ENCODE measurements at places on chromosomes 13 and 19.

DNA sequence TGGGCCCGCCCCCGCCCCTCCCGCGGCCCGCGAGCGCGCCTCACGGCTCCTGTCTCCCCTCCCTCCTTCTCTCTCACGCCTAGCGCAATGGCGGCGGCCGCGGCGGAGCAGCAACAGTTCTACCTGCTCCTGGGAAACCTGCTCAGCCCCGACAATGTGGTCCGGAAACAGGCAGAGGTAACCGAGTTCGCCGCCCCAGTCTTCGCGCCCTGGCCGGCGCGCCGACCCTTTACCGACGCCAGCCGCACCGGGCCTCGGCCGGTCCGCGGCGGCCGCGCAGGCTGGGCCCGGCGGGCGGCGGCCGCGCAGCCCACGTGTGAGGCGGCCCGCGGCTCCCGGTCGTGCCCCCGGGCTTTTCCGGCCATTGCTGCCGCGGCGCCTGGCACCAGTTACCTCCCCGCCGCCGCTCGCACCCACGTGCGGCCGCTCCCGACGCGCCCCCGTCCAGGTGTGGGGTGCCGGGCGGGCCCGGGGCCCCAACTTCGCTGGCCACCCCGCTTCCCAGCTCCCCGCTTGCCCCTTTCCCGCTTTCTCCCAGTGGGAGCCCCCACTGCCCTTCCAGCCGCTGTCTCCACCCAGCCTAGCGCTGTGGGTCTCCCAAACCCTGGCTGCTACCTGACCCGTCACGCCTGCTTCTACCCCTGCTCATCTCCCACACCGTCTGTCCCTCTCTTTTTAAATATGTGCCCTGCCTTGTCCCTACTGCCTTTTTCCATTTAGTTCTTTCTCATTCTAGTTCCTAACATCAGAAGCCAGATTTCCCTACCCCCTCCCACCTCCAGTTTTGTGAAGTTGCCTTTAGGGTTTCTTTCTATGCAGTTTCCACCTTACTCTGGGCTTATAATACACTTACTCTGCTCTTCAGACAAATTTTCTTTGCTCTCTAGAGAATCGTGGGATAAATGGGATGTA, 23.4 kb downstream of the IPO5 start:
- no peak for DNase-seq

DNA sequence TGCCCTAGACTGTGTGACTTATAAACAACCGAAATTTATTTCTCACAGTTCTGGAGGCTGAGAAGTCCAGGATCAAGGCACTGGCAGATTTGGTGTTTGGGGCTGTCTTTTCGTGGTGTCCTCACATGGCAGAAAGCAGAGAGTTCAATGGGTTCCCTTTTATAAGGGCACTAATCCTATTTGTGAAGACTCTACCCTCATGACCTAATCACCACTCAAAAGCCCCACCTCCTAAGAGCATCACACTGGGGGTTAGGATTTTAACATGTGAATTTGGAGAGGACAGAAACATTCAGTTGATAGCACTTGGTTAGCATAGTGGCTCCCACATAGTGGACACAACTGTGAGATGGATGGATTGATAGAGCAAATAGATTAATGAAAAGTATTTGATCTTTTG, 21.5 kb upstream of the GPR18 start:
- DNase-seq: no peak

- no peak for DNase-seq
Measured at GRCh38 chr13:43963726-43964125, 84.0 kb downstream of the LACC1 start.

DNA sequence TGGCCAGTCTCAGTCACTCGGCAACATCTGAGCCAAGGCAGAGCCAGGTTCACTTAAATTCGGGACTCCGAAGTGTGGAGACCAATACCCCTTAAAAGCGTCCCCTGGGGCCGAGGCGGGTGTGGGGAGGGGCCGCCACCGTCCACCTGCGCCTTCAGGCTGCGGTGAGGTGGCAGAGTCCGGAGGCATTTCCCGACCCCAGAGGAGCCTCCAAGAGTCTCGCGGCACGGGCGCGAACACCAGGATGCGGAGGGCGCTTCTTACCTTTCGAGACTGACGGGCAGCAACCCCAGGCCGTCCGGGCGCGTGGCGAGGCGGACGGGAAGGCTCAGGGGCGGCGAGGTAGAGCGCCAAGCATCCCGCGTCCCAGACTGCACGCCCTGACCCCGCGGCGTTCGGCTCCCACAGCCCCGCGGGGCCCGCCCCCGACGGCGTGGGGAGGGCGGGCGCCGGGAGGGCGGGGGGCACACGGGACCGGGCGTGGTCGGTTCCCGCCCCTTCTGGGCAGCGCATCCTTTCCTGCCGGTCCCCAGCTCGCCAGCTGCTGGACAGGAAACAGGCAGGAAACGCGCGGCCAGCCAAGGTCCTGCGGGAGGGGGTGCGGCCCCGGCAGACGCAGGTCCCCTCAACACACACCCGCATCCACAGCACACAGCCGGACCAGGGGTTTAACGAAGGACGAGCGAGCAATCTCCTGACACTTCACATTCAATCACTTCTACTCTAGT, at the start of gene THSD1:
THSD1 (minus strand) TSS at position 406 of the 728 bp plus-strand sequence. CDS start 3,572 bp downstream, outside the sequence.
- DNase-seq: peak; percentile 18

- no peak for DNase-seq
Measured at GRCh38 chr13:62747152-62747551, 1331.5 kb upstream of the PCDH20 start.

DNA sequence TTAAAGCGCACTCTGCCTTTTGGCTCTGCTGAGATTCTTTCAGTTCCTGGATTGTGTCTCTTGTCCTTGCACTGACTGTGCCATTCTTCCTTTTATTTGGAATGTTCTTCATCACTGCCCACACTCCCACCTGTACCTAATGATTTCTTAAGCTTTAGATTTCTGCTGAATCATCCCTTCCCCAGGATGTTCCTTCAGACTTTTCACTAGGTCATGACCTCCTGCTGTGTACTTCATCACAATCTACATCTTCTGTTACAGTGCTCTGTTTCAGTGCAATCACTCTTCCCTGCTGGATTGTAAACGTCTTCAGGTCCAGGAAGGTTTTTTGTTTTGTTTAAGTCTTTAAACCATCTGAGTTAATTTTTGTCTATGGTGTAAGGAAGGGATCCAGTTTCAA, 281.0 kb downstream of the ATP8A2 start:
- DNase-seq: no peak

DNA sequence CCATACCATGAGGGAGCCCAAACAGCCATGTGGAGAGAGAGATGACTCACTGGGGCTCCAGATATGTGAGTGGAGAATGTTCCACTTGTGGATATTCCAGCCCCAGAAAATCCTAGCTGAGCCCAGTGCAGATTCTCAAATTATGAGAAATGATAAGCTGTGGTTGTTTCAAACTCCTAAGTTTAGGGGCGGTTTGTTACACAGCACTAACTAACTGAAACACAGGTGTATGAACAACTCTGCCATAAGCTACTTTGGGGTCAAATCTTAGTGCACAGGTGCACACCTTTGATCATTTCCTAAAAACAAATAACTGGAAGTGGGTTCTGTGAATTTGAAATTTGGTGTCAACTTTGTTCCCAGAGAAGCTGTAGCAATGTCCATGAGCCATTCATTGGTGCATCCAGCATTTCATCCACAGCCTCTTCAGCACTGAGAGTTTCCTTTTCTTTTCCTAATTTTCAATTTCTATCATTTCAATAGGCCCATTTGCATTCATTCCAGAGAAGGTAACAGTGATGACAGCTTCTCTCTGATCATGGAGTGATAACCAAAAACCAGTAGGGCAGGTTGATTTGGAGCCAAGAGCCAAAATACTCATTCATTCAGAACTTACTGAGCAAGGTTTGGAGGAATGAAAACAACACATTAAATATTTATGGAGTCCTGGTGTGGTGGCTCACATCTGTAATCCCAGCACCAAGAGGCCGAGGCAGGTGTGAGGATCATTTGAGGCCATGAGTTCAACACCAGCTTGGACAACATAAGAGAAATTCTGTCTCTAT, 8.8 kb upstream of the CLPP start:
- DNase-seq: no peak

GRCh38 chr13:98768522-98768921, 16.1 kb upstream of the SLC15A1 start:
- DNase-seq: no peak

DNA sequence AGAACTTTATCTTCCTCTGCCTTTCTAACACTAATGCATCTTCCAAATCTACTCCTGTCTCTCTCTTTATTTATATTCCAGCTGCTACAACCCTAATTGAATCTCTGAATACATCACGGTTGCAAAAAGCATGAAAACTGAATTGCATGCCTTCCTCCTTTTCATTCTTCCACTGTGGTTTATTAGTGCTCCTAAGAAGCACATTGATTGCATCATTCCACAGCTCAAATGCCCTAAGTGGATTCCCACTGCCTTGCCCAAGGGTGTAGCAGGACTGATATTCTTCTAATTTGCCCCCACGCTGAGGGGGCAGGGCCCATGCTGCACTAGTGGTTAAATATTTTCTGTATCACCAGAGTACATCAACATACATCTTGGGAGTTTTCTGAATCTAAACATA, 640.8 kb downstream of the EFNB2 start:
- no peak for DNase-seq

DNA sequence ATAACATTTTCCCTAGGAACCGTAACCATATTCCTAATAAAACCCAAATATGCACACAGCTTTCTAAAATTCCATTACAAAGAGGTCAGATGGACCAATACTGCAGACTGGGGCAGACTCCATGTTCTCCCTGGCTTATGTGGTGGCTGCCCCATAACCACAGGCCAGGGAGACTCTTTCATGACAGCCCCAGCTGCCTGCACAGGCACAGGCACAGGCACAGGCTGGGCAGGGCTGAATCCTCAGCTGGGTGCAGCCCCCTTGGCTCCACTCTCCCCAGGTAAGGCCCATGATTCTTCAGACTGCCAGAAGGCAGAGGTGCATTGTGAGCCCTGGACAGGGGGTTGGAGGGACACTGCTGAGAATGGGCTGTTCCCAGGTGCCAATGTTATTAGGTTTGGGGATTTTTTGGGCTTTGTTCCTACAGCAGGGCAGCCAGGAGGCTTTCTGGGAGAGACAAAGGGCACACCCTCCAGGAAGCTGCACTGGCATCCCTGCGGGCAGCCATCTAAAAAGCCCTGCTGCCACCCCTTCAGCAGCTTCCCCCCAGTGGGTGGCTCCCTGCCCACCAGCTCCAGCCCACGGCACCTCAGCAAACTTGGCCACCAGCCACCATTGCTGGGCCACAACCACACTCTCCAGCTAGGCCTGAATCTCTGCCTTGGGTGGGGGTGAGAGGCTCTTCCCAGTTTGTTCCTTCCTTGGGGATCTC, 20.0 kb downstream of the DOCK9 start:
- DNase-seq: no peak

GRCh38 chr19:47511681-47512080, 3.2 kb downstream of the NAPA start:
- no peak for DNase-seq

DNA sequence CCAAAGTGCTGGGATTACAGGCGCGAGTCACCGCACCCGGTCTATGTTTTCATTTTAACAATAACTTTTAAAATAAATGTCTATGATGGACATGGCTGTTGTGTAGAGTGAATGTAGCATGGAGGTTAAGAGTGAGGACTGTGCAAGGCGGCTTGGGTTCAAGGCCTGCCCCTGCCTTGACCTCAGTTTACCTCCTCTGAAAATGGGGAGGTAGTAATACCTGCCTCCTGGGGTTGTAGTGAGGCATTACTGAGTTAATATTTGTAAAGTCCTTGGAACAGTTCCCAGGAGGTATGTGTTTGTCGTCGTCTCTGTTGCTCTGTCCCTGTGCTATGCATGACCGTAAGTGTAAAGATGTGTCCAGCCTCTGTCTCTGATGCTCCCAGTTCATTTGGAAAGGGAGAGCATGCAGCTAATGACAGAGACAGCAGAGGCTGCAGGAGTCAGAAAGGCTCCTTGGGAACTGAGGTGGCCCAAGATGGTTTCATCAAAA, 9.4 kb downstream of the GARRE1 start:
- DNase-seq: no peak

- DNase-seq: no peak
Measured at GRCh38 chr19:46481947-46482346, 10.6 kb upstream of the PNMA8A start.

GRCh38 chr13:27148900-27149299, 22.7 kb downstream of the USP12 start:
- DNase-seq: no peak

DNA sequence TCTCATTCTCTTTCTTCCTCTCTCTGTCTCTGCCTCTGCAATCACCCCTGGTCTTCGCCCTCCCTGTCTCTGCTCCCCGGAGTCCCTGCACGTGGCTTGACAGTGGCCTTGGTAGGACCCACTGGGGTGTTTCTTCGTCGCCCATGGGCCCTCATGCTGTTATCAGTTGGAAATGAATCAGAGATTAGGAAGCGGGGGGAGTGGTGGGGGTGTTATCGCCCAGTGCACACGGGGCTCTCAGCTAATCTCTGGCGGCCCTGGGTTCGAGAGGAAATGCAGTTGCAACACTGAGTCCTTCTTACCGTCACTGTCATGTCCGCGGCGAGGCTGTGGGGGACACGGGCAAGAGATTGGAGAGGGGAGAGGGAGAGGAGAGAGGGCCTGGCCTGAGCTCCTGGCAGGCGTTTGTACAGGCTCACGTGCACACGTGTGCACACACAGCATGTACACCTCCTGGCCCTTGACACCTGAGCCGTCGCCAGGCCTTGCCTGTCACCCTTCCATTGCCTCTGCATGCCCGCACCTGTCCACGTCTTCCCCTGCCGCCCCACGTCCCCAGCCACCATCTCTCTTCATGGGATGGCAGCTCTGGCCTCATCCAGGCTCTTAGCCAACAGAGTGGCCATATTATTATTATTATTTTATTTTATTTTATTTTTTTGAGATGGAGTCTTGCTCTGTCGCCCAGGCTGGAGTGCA, 37.8 kb upstream of the SLC7A10 start:
- DNase-seq: no peak

DNA sequence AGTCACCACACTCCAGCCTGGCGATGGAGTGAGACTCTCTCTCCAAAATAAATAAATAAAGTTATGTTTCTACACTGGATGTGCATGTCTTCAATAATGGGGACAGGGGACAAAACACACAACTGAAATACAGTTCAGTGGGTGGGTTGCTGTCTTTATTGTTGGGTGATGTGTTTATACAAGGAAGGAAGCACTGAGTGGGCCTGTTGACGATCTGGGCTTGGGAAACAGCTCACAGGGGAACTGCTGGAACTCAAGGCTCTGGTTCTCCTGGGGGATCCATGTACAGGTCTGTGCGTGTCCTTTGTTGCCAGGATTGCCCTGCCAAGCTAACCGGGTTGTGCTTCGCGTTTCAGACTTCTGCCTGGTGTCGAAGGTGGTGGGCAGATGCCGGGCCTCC, 18.9 kb downstream of the SPINT2 start:
- DNase-seq: no peak

GRCh38 chr19:39131255-39131755, 5.7 kb downstream of the PAK4 start:
- DNase-seq: no peak

DNA sequence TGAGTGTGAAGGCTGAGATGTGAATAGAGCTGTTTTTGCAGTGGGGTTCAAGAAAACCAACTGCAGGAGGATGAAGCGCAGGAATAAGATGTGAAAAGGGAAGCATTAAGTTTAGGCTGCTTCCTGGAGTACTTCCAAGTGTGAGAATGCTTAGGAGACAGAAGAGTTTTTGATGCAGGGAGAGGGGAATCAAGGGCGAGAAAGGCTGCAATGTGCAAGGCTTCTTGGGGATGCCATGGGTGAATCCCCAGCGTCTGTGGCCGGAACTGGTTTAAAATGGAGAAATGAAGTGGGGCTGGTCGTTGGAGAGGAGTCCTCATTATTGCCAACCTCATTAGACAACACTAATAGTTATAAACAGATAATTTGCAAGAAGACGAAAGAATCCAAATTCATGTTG, 764.9 kb downstream of the LIG4 start:
- DNase-seq: no peak
